ENCODE measurements at places on chromosomes 4 and X. TPM values are rescaled to one million over a fixed set of nuclear protein-coding genes. Genes with fewer than 3 reads are reported as not detected.

Gene SPP1
- total RNA-seq = 218 TPM

Gene TBC1D8B
- total RNA-seq = 1.5 TPM

Gene HTN3
- total RNA-seq = not detected

Gene NEUROG2
- total RNA-seq = not detected

Gene SPANXC
- 0.74 TPM for total RNA-seq

Gene TBX22
- not detected for total RNA-seq

Gene PRR32
- not detected for total RNA-seq

Gene TGIF2LX
- not detected for total RNA-seq

Gene CHM
- 8.8 TPM for total RNA-seq

Gene GYPE
- not detected for total RNA-seq

Gene BEX2
- 14.1 TPM for total RNA-seq

Gene IL9R
- total RNA-seq = 0.20 TPM

Gene CLDN22
- not detected for total RNA-seq

Gene PAGE2
- not detected for total RNA-seq

Gene ZNF518B
- 2.8 TPM for total RNA-seq

Gene VEGFC
- total RNA-seq = 11.2 TPM

Gene GUCY2F
- not detected for total RNA-seq

Gene PPP4R3C
- total RNA-seq = not detected

Gene ADAD1
- not detected for total RNA-seq

Gene PFKFB1
- 0.11 TPM for total RNA-seq

Gene PCDH7
- total RNA-seq = 0.12 TPM

Gene TCEAL2
- not detected for total RNA-seq

Gene STK32B
- 18.0 TPM for total RNA-seq

Gene AMBN
- total RNA-seq = not detected

Gene CYSLTR1
- total RNA-seq = not detected

Gene KCND1
- 0.92 TPM for total RNA-seq

Gene PDCL2
- not detected for total RNA-seq

Gene FAM236A
- total RNA-seq = not detected

Gene GPC3
- total RNA-seq = not detected

Gene SYP
- total RNA-seq = 3.2 TPM

Gene STATH
- total RNA-seq = not detected

Gene CHRDL1
- total RNA-seq = not detected

Gene AP1AR
- total RNA-seq = 8.6 TPM

Gene TMEM35A
- total RNA-seq = not detected

Gene CITED1
- 1.2 TPM for total RNA-seq

Gene ABLIM2
- total RNA-seq = 3.4 TPM

Gene GPR173
- total RNA-seq = not detected

Gene NEXMIF
- total RNA-seq = not detected

Gene PROM1
- total RNA-seq = 0.80 TPM

Gene GATA1
- total RNA-seq = not detected
